Jurkat, Clone E6-1 (cell line): ENCODE measurements at places on chromosomes 1 and 21.

DNA sequence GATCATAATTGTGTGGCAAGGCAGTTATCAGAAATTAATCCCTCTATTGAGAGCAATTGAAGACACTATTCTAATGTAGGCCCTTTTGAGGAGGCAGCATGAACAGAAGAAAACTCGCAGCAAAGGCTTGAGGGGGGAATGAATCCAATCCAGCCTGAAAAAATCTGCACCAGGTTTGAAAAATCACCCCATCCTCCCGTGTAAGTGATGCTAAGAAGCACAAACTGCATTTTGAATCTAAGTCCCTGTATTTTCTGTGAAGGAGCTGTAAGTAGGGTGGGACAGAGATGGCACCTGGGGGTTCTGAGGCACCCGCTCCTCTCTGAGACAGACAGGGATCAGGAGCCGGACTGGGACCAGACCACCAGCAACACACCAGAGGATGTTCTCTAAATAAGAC, at the start of gene CRB1:
CRB1 (plus strand) TSS at position 241 of the 400 bp plus-strand sequence. CDS start 161 bp downstream, outside the sequence.
- DNase-seq = no peak

DNA sequence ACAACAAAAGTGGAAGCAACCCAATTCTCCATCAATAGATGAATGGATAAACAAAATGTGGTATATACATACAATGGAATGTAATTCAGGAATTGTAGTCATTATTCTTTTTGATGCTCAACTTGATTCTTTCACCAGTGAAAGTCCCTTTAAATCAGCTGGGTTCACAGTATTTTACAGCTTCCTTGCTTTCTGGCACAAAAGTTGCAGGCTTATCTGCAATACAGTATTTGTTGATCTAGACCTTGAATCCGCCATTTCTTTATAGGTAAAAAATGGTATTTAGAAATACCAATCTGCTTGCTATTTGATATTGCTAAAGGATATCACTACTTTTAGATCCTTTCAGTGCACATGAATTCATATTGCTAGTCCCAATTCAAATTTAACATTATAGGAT, 44.7 kb upstream of the ERO1B start:
- DNase-seq = no peak

- DNase-seq = peak; percentile 64
Measured at GRCh38 chr1:89085781-89086180, 20.8 kb upstream of the GBP1 start.

DNA sequence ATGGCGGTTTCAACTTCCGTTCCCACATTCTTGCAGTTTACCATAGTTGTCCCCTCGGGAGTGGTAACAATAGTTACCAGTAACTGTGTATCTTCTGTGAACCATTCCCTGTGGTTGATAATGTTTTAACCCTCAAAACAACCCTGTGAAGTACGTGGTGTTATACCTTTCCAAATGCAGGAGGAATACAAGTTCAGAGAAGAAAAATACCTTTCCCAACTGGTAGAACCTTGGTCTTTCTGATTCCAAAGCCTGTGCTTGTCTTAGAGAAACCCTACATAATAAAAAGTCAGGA, 789 bp downstream of the BTF3L4 start:
- DNase-seq = no peak

GRCh38 chr1:47682198-47682597, 244.4 kb downstream of the FOXD2 start:
- no peak for DNase-seq

DNA sequence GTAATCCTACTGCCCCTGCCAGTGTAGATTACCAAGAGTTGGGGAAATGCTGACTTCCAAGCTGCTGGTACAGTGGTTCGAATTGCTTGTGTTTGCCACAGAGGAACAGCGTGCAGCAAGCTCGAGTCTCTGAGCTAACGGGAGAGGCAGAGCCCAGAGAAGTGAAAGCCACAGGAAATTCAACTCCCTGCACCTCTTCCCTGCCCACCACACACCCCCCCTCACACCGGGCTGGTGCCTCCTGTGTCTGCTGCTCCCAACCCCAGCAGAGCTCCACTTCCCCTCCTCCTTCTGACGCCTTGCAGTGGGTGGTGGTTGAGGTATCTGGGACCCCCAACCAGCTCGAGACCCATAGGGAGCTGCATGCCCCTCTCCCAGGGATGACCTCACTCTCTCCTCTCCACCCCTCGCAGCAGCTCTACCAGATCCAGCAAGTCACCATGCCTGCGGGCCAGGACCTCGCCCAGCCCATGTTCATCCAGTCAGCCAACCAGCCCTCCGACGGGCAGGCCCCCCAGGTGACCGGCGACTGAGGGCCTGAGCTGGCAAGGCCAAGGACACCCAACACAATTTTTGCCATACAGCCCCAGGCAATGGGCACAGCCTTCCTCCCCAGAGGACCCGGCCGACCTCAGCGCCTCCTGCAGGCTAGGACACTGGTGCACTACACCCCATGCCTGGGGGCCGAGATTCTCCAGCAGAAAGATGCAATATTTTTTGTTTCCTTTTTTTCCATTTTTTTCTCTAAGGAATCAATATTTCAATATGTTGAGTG, 13.1 kb upstream of the KCNQ4 start:
- no peak for DNase-seq

GRCh38 chr1:37915476-37916093, 31.3 kb downstream of the INPP5B start:
- no peak for DNase-seq

DNA sequence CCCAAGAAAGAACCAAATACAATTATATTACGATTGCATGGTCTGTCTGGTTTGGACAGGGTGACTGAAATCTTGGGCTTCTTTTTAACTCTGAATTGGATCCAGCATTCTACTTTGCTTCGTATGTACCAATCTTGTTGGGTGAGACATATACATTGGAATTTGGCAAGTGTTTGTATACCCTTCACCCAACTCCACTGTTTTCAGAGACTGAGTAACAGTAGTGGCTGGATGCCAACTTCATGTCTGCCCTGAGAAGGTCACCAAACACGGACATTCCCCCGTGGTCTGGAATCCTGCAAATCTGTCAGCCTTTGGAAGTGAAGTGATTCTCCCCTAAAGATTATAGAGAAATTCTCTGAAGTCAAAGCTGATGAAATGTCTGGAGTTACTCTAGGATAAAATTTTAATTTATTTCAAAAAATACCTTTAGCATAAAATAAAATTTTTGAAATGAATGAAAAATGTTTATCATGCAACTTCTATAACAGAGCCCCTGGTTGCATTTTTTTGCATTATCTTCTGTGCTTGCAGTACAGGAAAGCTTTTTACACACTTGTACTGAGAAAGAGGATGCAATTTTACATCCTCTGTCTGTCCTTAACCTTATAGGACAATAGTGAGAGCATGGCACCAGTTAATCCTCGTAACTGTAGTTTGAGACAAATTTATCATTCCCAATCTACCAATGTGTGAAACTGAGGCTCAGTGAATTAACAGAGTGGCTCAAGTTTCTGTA, 201.8 kb downstream of the DISC1 start:
- DNase-seq = no peak

DNA sequence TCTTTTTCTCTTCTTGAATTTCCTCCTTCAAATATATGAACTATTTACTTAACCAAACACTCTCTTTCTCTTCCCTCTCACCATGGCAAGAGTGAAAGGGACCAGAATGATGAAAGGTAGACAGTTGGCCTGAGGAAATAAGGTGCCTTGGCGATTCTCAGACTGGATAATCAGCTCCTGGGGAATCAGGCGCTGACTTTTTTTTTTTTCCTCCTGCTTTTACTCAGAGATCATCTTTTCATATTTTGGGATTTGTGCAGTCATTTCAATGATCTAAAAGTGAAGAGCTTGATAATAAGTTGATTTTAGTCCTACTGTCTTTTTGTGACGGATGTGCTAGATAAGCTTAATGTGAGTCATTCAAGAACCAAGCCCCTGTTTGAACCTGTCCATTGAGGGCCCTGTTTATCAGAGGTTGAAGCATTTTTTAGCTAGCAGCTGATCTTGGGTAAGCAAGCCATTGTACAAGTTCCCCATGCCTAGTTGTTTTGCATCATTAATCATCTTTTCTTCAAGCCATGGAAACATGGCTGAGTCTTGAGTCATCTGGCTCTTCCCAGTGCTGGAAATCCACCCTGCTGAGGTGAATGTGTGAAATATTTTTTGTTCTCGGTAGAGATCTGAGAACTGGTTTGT, 40.8 kb downstream of the ITSN1 start:
- DNase-seq = no peak

DNA sequence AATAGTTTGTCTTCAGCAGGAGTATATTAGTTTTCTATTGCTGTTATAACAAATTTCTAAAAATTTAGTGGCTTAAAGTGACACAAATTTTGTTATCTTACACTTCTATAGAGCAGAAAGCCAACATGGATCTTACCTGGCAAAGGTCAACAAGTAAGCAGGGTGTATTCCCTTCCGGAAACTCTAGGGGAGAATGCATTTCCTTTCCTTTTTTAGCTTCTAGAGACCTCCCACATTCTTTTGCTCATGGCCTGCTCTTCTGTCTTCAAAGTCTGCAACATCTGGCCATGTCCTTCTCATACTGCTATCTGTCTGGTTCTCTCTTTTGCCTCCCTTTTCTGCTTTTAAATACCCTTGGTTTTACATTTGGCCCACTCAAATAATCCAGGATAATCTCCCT, 242.6 kb downstream of the ZNF648 start:
- no peak for DNase-seq

DNA sequence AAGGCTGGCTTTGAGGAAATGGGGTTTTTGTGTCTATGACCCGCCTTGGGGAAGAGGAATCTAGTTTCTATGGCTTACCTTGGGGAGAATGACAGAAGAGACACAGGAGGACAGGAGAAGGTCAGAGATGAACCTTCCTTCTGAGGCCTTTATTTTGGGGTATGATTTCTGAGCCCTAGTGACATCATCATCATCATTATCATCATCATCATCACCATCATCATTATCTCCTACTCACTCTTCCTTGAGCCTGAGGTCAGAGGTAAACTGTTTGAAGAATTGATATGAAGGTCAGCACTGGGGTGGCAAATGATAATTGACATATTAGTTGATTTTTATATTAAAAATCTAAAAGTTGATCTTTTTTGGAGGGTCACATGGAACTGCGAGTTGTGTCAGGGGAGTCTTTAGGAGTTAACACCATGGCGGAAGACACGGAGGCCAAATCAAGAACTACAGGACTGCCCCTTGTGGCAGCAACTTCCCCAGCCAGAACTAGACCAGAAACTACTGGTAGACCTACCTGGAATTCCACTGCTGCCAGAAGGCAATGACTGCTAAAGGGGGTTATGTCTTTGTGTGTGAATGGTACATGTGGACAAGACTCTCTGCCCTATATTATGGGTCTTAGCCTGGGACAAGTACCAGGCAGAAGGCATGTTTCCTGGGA, 49.8 kb upstream of the WLS start:
- DNase-seq = no peak

- DNase-seq = no peak
Measured at GRCh38 chr21:15007716-15008296, 57.0 kb downstream of the NRIP1 start.

DNA sequence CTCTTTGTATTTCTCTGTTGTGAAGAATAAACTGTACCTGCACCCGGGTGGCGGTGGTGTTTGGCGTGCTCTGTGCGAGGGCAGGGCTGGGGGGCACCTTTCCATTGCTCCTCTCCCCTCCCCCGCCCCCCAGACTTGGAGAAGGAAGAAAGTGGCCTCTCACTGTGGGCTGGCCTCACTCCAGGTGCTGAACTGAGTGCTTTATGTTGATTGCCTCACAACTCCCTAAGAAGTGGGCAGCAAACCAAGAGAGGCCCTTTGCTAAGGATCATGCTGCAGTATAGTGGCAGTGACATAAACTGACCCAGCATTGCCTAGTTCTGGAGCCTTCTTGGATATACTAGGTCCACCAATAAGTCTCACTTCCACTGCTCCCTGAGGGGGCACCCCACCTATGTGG, 20.2 kb downstream of the A3GALT2 start:
- no peak for DNase-seq

DNA sequence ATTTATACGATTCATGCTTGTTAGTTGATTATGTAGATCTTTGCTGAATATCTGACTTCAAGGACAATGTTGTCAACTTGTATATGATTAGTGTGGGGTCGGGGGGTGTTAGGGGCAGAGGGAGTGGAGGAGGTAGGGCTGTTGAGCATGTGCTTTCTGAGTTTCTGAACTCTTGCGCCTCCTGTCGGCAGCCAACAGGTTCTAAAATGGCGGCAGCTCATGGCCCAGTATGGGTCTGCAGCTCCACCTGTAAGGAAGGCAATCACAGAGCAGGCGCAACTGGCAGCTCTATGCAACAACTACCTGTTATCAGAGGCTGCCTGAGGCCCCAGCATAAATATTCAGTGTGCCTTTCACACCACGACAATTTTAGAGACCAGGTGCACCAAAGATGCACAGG, 205.8 kb upstream of the PLXNA2 start:
- no peak for DNase-seq

- no peak for DNase-seq
Measured at GRCh38 chr1:169117599-169117998, 11.1 kb downstream of the ATP1B1 start.

DNA sequence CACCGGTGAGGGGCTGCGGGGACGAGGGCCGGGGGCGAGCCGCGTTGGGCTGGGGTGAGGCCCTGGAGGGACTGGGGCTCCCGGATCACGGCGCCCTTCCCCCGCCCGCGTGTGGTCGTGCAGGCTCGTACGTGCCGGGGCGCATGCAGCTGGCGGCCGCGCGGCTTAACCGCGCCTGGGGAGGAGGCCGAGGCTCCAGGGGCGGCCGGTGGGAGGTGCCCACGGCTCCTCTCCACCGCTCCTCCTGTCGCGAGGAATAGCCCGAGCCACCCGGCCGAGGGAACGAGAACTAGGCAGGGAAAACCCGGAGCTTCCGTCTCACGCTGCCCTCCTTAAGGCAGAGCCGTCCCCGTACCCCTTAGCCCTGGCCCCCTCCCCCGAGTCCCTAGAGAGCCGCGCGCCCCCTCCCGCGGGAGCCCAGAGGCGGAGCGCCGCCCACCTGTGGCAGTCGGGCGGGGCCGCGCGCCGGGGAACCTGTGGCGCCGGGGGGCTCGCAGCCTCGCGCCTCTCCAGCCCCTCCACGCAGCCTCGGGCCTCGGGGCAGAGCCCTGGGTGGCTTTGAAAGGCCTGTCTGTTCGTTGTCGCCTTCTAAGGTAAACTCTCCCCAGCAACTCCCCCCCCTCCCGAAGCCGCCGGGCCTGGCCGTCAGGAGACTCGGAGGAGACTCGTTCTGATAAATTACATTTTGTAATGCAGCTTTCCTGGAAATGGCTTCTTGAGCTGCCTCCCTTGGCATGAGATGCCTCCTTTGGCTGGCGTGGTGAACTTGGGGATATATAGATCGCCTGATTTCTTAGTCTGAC, 746 bp downstream of the AK4 start:
- DNase-seq = no peak

DNA sequence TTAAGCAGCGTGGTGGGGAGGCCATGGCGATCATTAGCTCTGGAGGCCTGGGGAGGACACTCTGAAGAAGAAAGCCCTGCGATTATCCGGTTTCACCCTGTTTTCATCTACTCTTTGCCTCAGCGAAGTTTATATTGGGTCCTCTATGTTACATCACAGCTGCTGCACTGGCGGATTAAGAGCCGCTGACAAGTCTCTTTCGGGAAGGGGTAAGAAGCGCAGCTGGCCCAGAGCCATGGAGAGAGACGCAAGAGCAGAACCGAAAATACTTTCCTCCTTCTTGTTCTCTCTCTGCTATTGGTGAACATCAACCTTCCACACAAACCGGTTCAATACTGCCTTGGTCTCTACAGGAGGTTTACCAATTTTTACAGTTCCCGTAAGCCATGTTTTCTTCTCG, 291.5 kb downstream of the FAM72C start:
- no peak for DNase-seq

GRCh38 chr1:229862017-229862774, 204.8 kb upstream of the GALNT2 start:
- DNase-seq = no peak
